ENCODE measurements at places on chromosomes 1 and 21.

DNA sequence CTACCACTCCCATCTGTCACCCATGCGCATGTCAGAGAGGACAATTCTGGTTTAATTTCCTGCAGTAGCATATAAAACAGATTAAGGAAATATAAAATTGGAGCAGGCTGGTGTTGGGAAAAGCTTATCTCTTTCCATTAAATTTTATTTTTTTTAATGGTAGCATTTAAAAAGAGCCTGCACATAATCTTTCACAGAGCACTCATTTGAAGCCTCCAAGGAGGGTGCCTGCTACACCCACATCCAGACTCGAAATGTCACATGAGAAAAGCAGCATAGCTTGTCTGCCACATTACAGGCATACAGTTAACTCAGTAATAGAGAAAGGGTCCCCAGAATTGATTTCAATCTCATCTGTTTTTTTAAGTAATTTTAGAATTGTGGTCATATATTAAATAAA, 599.0 kb downstream of the KIF26B start:
- DNase-seq: no peak

- DNase-seq: no peak
Measured at GRCh38 chr1:160488347-160489058, 34.6 kb downstream of the SLAMF6 start.

DNA sequence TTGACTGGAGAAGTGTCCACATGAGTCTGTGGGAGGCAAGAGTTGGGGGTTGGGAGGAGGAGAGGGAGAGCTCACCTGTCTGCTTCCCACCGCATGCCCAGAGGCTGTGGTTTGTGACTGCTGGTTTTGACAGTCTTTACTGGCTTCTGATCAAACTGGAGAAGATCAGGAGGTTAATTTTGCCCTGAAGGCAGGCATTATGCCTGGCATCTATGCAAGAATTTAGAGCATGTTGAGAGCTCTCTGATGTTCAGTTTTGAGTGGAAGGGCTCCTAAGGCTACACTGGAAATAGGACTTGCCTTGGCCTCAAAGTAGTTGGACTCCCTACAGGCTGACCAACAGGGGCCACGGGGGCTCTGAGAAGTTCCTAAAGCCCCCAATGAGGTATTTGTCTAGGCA, 101.6 kb downstream of the TLR5 start:
- DNase-seq: no peak

DNA sequence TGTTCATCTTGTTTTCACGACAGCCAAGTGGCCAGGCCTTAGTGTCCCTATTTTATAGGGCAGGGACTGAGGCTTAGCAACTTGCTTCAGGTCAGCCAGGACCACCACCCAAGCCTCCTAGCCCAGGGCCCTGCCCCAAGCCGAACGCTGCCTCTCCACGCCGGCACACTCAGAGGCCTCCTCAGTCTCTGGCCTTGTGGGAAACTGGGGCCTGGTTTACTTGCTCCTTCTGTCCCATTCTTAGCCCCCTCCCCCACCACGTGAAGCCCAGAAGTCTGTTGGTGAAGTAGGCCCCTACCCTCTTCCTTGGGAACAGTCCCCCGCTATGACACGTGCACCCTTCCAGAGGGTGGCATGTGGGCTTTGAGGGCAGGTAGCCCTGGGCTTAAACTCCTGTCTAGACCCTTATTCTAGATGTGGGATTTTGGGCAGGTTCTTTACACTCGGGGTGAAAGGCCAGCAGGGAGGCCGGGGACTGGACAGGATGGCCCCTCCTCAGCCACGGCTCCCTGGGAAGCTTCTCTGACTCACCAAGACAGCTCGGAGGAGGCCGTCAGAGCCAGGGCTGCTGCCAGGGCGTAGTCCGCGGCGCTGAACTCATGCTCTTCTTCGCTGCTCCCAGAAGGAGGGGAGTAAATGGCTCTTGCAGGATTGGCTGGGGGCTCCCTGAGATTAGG, 4.3 kb downstream of the MYOM3 start:
- DNase-seq: no peak

DNA sequence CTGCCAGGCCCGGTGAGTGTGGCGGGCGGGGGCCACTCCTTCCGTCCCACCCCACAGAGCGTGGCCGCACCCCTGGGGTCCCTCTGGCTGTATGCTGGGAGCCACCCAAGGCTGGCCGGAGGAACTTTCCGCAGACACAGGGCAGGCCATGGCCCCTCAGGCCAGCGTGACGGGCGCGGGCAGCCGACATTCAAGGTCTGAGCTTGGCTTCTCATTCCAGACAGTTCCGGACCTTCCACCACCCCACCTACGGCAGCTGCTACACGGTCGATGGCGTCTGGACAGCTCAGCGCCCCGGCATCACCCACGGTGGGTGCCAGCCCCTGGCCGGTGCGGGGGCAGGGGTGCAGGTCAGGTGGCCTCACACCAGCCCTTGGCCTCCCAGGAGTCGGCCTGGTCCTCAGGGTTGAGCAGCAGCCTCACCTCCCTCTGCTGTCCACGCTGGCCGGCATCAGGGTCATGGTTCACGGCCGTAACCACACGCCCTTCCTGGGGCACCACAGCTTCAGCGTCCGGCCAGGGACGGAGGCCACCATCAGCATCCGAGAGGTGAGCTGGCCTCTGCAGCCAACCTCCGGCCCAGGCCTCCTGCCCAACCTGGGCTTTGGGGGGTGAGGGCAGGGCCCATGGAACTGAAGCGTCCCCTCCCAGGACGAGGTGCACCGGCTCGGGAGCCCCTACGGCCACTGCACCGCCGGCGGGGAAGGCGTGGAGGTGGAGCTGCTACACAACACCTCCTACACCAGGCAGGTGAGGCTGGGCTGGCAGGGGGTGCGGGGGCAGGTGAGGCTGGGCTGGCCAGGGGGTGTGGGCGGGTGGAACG, 7.3 kb downstream of the SCNN1D start:
- no peak for DNase-seq

- no peak for DNase-seq
Measured at GRCh38 chr1:12709091-12709491, 6.8 kb upstream of the AADACL3 start.

DNA sequence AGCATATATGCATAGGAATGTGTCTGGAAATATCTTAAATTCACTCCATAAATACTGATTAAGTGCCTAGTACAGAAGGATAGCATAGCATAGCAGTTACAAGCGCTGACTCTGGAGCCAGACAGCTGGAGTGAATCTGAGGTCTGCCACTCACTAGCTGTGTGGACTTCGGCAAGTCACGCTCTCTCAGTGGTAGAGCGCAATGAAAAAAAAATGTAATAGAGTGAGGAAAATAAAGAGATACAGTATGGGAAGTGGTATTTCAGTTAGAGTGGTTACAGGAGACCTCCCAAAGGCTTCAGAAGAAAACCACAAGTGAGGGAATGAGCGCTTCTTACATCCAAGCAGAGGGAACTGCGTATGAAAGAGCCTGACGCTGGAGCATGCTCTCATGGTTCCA, 338.9 kb upstream of the PRMT6 start:
- DNase-seq: no peak

DNA sequence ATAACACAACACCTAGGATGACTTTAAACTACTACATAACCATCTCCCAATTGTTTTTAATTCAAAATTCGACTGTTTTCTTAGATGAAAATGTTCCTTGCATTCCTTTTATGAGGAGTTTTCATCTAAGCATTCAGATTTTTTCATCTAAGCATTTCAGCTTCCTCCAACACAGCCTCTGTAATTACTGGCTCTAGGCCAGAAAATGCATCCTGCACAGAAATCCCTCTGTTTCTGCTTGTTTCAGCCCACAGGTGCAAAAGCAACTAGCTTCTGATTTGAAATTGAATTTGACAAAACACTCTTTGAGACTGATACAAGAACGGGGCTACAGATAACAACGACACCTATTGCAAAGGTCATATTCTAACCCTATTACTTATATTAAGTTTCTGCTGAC, 90.4 kb downstream of the RGS21 start:
- DNase-seq: no peak

GRCh38 chr21:34553151-34553952, 41.3 kb upstream of the KCNE1 start:
- no peak for DNase-seq

GRCh38 chr21:21018821-21019220, 20.6 kb downstream of the NCAM2 start:
- DNase-seq: no peak

DNA sequence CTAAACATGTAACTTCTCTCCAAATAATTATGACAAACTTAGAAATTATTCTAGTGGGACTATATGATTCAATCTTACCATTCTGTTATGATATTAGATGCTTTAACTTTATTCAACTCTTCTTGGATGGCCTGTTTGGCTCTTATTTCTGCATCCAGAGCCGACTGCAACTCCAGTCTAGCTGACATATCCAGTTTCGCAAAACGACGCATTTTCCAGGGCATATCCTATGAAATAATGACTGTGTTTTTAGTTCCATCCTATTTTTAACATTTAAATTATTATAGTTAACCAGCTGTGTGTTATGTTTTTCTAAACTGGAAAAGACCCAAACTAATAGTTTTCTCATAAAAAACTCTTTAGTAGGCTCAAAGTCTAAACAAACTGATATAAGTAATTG, 133.7 kb downstream of the COQ8A start:
- no peak for DNase-seq

DNA sequence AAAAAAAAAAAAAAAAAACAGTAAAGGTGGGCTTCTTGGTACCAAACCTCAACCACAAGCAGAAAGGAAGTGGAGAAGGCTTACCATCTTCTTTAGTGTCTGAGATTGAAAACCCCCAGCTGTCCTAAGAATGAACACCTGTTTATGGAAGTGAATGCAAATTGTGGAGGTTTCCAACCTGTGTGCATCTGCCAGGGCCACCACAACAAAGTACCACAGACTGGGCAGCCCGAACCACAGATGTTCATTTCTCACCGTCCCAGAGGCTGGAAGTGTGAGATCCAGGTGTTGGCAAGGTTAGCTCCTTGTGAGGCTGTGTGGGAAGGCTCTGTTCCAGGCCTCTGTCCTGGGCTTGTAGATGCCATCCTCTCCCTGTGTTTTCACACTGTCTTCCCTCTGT, 348.7 kb downstream of the SETD4 start:
- no peak for DNase-seq

DNA sequence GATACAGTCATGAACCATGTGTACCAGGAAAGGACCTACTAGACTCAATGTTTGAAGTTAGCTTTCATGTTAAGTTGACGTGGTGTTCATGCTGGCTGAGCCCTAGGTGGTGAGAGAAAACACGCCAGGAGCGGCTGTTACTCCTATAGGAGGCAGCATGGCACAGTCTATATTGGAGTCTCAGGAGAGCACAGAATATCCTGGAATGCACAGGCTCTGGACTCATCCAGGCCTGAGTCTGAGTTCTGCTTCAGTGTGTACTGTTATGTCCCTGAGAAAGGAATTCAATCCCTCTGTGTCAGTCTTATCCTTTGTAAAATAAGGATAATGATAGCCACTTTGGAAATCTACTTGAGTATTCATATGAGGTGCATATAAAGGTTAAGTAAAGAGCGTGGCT, 41.2 kb downstream of the DPT start:
- DNase-seq: no peak

GRCh38 chr1:236123563-236123962, 18.8 kb upstream of the GPR137B start:
- no peak for DNase-seq

GRCh38 chr1:169708647-169709046, 2.8 kb downstream of the SELL start:
- no peak for DNase-seq

DNA sequence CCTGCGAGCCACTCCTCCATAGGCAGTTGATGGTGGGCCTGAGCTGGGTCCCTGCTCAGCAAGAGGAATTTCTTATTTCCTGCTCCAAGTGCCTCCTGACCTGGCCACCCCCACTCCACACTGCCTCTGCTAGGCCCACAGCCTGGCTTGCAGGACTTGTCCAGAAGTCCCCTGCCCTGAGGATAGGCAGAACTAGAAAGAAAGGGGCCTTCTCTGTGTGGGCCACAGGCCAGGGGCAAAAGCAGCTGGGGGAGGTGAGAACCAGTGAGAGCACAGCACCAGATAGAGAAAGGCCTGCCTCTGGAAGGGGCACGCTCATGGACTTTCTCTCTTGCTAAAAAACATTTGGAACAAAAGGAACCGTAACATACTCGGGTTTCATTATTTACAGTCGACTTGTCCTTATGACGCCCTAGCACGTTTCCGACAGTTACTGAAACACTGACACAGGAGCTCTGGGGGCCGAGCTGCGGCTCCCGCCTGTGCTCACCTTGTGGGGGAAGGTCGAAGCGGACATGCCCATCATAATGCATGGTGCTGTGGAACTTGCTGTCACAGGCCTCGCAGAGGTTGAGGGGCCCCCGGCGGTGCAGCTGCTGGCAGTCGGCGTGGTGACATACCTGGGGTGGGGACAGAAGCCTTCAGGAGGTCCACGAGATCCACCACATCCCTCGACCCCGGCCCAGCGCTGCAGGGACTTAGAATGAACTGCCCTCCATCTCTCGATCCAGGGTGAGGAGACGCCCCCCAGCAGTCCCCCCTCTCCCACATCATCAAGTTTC, 11.3 kb upstream of the TNFRSF25 start:
- DNase-seq: no peak

DNA sequence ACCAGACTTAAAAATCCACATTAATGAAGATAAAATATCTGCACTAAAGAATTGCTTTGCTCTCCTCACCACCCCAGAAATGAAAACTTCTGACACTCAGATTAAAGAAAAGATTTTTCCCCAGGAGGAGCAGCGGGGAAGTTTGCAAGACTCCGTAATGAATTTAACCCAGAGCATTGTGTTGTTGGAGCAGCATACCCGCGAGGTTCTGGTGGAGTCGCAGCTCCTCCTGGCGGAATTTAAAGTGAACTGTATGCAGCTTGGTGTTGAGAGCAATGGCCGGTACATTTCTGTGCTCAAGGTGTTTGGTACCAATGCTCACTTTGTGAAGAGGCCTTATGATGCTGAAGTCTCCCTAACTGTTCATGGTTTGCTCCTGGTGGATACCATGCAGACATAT, 46.4 kb downstream of the VPS13D start:
- no peak for DNase-seq

- DNase-seq: peak; percentile 22
Measured at GRCh38 chr1:86704972-86705664, 742 bp downstream of the SH3GLB1 start.

DNA sequence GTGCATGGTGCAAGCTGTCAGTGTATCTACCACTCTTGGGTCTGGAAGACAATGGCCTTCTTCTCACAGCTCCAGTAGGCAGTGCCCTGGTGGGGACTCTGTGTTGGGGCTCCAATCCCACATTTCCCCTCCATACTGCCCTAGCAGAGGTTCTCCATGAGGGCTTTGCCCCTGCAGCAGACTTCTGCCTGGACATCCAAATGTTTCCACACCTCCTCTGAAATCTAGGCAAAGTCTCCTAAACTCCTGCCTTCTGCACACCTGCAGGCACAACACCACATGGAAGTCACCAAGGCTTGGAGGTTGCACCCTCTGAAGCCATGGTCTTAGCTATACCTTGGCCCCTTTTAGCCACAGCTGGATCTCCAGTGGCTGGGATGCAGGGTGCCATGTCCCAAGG, 31.8 kb upstream of the CITED4 start:
- no peak for DNase-seq

- DNase-seq: no peak
Measured at GRCh38 chr1:213921311-213921710, 66.5 kb upstream of the PROX1 start.

GRCh38 chr1:33170351-33171274, 11.2 kb downstream of the TRIM62 start:
- DNase-seq: no peak

Data from DMS79 treated with DMSO at 0.1 percent for 48 hours (cell line).